Esophagus squamous epithelium (tissue), 5 donors: ENCODE measurements at places on chromosomes 12 and 14.

DNA sequence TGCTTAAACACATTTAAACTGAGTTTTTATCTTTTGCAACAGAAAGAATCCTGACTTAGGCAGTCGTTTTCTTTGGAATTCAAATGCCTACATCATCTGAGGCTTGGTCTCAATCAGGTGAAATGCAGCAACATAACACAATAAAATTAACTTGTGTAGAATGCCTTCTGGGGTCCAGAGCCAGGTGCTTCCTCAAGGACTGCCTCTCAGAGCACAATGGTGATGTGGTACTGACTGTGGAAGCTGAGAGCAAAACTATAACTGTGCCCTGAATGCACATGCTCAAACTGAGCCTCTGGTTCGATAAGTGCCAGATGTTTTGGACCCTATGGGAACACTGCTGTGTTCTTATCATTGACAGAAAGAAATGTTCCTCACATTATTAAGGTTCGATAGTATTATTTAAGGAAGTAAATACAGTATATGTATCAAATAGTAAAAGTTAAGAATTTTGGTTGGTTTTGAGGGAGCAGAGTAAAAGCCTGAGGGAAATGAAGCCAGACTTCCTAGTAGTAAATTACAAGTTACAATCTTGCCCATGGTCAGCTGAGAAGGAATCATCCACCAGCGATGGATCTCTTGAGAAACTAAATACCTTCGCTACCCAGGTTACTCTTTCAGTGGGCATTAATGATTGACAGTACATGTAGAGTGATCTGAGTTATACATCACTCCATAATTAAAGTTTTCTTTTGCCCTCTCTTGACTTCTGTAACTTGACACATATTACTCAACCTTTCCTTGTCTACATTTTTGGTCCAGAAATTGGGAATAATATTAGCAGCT, 122.9 kb upstream of the ATP2B1 start:
- no peak for DNase-seq

DNA sequence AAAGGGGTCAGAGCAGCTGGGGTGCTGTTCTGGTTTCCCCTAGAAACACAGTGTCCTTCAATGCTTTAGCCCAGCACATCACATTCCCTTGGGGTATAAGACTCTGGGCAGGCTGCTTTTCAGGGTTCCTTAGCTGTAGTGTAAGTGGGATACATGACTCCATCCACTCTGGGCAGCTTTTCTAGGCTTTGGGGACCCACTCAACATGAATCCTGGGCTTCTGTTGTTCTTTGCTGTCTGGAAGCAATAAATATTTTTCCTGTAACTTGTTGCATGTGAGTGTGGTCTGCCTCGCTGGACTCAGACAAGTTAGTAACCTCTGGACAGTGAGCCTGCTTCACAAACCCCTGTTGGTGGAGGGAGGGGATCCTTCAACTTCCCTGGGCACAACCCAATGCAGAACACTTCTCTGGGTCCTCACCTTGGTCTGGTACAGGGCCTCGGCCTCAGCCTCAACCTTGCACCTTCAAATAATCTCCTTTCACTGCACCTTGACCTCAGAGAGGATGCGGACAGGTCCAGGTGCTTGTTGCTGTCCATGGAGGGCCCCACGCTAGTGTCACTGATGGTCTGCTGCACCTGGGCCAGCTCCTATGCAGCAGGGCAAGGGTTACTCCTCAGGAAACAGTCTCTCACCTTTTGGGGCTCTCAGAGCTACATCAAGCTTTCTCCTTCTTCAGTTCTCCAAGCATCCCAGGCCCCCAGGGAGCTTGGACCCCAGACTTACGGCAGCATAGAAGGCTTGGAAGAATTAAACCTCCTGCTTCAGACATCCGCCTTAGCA, 13.5 kb upstream of the KRT73 start:
- DNase-seq: no peak

- no peak for DNase-seq
Measured at GRCh38 chr12:92729773-92730305, 27.1 kb downstream of the PLEKHG7 start.

DNA sequence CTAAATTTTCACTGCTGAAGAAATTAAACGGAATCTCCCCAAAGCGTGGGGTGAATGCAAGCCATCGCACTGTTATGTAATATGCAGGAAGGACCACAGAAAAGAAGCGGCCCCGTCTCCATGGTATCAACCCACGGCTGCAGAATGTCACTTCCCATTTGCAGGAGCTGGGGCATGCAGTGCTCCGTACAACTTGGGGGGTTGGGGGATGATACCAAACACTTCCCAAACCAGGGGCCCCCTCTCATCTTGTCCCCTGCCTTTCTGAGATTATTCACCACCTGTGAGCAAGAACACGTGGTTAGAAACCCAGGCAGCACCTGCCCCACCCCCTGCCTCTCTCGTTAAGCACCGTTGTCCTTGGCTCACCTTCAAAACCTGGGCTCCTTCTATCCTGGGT, 505.1 kb upstream of the TMEM132C start:
- DNase-seq: no peak

DNA sequence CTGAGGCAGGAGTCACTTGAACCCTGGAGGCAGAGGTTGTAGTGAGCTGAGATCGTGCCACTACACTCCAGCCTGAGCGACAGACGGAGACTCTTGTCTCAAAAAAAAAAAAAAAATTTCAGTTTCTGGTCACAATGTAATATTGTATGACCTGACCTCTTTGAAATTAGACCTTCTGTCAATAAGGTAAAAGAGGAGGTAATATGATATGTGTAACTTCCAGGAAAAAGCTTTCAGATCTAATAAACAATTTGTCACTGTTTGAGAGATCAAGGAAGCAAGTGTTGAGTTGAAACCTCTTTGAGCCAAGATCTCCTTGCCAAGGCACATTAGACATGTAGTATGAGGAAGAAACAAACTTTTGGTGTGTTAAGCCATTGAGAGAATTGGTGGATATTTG, 101.7 kb upstream of the ATF7IP start:
- no peak for DNase-seq

GRCh38 chr12:115609347-115609746, 668.1 kb downstream of the MED13L start:
- no peak for DNase-seq

- no peak for DNase-seq
Measured at GRCh38 chr12:110171636-110172035, 47.5 kb downstream of the IFT81 start.

- no peak for DNase-seq
Measured at GRCh38 chr14:78524196-78524595, 354.0 kb downstream of the NRXN3 start.
